ENCODE measurements at places on chromosomes 5 and 9.

GRCh38 chr5:180135128-180135955 is 63.8 kb upstream of the RNF130 start:
- peak; percentile 70 for DNase-seq

GRCh38 chr9:2780846-2781245 is 63.0 kb downstream of the PUM3 start:
- DNase-seq, result no peak

DNA sequence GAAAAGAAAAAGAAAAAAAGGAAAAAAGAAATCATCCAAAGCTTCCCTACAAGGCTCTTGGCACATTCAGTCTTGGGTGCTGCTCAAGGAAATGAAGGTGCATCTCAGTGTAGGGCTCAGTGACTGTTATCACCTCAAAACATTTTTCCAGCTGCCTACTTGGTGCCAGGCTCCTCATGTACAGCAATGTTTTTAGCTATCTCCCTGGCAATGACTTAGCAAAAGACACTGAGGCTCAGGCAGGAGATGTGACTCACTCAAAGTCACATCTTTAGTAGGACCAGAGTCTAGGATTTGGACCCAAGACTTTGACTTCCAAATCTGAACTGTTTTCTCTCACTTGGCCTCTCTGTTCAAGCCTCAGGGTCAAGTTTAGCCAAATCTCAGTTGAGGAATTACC is 264.2 kb downstream of the CRB2 start:
- no peak for DNase-seq

GRCh38 chr5:66180282-66181155 is 36.4 kb downstream of the SREK1 start:
- no peak for DNase-seq

DNA sequence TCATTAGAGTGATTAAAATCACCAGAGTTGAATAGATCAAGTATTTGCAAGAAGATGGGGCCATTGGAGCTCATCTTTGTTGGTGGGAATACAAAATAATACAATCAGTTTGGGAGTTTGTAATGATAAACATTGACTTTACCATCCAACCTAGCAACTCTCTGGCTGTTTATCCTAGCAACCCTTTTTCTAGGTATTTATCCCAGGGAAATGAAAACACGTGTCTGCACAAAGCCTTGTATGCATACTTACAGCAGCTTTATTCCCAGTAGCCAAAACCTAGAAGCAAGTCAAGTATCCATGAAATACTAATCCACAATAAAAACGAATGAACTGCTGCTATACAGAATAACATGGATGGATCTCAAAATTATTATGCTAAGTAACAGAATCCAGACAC is 152.7 kb upstream of the DAB2 start:
- no peak for DNase-seq

- DNase-seq, result no peak
Observed at GRCh38 chr9:137369911-137370764, 52.8 kb downstream of the EXD3 start.
